T-helper 22 cell (primary cell): ENCODE measurements at places on chromosomes 2 and 18.

GRCh38 chr2:22406625-22407024 lies 978.4 kb upstream of the KLHL29 start:
- DNase-seq: no peak

DNA sequence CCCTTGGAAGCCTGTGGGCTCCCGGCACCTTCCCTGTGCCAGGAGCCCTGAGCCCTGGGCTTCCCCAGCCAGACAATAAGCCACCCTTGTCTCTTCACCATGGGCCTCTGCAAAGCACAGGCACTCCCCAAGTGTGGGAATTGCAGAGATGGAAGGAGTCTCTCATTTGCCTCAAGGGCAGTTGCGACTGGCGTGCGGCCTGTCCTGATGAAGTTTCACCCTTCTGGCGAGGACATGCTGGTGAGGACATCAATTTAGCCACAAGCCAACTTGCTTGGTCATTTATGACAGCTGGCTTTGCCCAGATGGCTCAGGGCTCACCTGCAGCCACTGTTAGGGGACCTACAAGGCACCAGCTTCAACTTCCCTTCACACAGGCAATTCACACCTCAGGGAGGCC lies 180.2 kb downstream of the ANAPC1 start:
- DNase-seq: no peak

DNA sequence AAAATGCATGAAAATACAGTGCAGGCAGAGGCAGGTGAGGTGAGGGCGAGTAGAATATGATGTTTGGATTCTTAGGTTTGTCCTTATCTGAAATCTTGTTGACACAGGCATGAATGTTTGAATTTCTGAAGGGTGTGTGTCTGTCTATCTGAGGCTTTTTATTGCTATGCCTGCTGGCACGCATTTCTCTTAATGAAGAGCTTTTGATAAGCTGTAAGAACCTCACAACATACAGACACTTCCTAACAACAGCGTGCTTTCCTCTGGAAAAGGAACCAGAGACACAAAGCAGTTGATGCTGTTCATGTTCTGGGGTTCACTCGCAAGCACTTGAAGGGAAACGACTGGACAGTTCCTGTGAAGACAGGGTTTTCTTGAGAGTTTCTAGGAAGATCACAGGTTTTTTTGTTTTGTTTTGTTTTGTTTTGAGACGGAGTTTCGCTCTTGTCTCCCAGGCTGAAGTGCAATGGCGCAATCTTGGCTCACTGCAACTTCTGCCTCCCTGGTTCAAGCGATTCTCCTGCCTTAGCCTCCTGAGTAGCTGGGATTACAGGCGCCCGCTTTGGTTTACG lies 33.3 kb upstream of the CABLES1 start:
- no peak for DNase-seq

DNA sequence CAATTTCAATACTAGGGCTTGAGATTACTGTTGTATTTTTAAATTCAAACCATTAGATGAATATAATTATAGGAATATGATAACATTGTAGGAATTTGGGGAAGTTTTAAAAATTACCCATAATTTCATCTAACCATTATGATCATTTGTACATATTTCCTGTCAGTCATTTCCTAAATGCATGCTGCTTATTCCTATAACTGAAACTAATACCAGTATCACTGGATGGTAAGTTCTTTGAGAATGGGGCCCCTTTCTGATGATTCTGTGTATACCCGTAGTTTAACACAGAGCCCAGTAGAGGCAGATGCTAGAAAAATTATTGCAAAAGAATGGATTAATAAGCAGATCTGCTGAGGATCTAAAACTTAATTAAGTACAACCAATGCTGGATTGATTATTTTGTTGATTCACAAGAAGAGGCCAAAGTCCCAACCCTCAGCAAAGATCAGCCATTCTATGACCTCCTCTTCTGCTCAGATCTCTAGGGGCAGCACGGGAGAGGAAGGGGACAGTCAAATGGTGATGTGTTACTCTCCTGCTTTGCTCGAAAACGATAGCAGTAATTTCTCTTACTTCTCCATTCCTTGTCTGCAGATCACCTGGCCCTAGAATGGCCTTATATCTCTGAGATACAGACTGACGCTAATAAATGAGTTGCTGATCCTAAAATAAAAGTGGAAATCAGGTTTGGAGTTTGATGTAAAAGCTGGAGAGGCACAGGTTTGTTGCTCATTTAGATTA lies 69.5 kb upstream of the PELI1 start:
- DNase-seq: no peak

DNA sequence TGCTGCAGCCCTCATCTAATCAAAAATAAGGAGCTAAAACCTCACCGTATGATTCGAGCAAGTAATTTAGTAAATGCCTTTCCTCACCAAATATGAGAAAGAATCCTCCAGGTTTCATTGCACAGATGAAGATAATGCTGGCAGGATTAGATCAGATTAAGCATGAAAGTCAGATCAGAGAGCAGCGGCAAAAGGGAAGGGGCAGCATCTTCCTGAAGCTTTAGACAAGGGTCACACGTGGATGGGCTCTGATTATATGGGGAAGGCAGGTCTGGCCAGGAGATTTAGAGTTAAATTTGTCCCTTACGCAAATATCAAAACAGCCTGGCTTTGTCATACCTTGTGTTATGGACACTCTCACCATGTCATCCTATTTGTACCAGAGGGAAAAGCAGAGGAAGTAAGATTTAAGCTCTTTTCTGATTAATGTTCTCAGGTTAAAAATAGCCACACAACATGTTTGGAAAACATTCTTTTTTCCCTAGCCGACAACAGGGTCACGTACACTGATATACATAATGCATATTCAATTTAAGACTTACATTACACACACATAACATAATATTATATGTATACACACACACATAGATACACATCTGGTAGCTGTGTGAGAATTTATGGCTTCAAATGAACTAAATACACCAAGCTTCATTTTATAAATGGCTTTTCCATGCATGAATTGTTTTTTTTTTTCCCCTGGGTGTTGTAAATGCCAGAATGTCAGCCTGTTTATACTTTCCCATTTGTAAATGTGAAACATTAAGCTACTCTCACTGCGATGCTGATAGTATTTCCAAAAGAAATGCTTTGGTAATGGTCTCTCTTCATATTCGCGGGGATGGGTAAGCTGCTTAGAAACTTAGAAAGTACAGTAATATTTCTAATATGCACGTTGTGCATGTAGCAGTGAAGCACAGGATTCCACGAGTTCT lies 196.3 kb upstream of the SIX3 start:
- DNase-seq: no peak
